ELR (cell line): ENCODE measurements at places on chromosomes 7 and 10.
A peak's percentile ranks its signal among the peaks of the same experiment; 100 is the strongest.

GRCh38 chr10:15661574-15661973, 58.1 kb downstream of the ITGA8 start:
- no peak for DNase-seq

- peak; percentile 81 for DNase-seq
Observed at GRCh38 chr7:23277359-23277989, 21.7 kb upstream of the MALSU1 start.

DNA sequence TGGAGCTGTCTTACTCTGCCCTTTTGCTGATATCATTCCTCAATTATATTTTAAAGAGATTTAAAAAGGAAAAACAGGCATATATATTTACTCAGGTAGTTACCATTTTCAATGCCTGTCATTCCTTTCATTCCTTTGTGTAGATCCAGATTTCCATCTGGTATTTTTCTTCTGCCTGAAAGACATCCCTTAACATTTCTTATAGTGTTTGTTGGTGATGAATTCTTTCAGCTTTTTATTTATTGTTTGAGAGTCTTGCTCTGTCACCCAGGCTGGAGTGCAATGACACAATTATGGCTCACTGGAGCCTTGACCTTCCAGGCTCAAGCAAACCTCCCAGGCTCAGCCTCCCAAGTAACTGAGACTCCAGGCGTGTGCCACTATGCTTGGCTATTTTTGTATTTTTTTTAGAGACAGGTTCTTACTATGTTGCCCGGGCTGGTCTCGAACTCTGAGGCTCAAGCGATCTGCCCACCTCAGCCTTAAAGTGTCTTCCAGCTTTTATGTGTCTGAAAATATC, 5.6 kb upstream of the POM121 start:
- peak; percentile 10 for DNase-seq

GRCh38 chr10:49242604-49243003, 54.4 kb upstream of the TMEM273 start:
- DNase-seq, result no peak

DNA sequence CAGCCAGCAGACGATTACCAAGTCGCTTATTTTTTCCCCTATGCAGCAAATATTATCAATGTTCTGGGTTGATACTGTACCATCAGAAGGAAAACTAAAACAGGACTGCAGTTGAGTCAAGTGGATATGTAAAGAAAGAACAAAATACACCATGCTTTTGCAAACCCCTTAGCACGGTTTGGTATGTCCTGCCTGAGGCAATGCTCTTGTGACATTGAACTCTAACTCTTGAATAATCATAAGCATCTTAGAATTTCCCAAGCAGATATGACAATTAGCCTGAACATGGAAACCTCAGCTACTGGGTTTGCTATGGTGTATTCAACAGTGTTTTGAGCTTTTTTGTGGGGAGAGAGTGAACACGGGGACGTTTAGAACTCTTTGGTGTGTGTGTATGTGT, 107.4 kb downstream of the ETV1 start:
- DNase-seq, result no peak

DNA sequence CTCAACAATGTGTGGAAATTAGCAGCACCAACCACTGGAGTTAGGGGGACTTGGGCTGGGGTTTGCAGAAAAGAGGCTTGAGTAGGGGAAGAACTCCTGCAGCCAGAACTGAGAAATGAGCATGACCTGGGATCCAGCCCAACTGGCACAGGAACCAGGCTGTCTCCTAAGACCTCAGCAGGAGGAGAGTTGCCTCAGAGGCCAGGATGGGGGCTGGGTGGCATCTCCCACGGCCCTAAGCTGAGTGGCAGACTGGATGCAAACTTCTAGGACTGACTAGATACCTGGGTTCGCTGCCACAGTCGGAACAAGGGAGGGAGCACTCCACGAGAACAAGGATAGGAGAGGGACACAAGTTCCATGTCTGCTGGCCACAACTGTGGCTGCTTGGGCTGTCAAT, 62.6 kb downstream of the RNF32 start:
- no peak for DNase-seq

DNA sequence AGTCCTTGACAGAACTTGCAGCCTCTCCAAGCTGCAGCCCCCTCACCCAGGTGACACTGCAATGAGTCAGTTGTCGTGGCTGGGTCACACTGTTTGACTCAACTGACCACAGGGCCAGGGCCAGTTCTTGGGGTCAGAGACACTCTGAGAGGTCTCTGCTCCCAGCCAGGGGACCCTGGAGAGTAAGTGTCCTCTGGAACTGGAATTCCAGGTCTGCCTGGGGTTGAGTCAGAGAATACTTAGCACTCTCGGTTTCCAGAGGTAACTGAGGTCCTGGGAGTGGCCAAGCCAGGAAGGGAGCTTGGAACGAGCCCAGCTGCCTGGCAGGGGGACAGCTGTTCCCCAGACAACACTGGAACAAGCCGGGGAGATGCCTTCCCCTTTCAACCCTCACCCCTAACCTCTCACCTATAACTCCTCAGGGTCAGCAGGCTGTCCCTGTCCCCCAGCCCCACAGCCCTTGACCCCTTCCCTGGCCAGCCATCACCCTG, 2.2 kb upstream of the MYL10 start:
- peak; percentile 70 for DNase-seq

DNA sequence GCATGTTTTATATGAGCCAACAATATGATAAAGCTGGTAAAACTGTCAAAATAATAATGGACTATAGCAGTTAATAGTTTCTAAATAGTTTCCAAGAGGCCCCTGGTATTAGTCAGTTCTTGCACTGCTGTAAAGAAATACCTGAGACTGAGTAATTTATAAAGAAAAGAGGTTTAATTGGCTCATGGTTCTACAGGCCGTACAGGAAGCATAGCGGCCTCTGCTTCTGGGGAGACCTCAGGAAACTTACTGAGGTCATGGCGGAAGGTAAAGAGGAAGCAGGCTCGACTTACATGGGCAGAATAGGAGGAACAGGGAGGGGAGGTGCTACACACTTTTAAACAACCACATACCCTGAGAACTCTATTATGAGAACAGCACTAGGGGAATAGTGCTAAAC, 104.6 kb downstream of the PPP1R9A start:
- DNase-seq, result peak; percentile 3
